ENCODE measurements at places on chromosomes 5 and 9.

- DNase-seq, result no peak
Measured at GRCh38 chr5:75640826-75641225, 29.6 kb downstream of the ANKDD1B start.

- no peak for DNase-seq
Measured at GRCh38 chr5:81855591-81855990, 104.7 kb upstream of the SSBP2 start.

- no peak for DNase-seq
Measured at GRCh38 chr9:6922124-6922676, 164.4 kb downstream of the KDM4C start.

- DNase-seq, result peak; percentile 59
Measured at GRCh38 chr5:68216245-68217046, 890 bp downstream of the PIK3R1 start.

GRCh38 chr9:33447799-33448553 lies 583 bp upstream of the AQP3 start:
- no peak for DNase-seq

GRCh38 chr5:117856713-117857112 lies 1131.6 kb downstream of the DTWD2 start:
- DNase-seq, result no peak

DNA sequence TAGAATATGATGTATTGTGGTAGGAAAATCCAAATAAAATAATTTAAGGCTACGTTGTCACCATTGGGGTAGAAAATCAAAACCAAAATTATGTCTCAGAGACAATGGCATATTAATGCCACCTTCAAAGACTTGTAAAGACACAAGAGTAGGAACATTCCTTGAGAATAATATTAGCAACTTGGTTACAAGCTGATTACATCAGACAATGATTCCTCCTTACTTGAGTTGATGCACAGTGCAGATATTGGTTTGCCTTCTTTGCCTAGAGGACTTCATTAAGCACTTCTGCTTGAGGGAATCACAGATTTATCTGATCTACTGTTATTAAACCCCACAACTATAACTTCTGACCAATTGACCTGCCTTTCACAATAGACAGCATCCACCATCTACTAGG lies 500.2 kb downstream of the CDH9 start:
- no peak for DNase-seq

GRCh38 chr9:106716820-106717219 lies 146.1 kb upstream of the ZNF462 start:
- no peak for DNase-seq

DNA sequence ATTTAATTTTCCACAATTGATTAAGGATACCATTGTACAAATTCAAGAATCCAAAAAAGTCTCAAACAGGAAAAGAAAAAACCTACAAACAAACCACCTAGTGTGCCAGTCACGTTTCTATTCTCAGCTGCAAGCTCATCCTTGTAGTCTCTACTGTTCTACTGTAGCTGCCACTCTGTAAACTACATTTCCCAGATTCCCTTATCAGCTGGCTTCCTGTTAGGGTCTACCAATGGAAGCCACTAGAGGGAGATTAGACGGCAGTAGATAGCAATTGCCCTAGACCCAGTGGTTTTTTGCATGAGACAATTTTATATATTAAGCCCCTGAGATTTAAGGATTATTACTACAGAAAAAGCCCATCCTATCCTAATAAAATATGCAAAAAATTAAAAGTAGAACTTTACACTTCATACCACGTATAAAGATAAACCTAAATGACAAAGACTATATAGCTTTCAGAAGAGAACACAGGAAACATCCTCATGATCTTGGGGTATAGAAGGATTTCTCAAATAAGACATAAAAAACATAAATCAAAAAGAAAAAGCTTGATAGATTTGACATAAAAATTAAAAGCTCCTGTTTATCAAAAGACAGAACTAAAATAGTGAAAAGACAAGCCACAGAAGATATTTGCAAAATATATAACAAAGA lies 37.4 kb downstream of the P4HA2 start:
- DNase-seq, result peak; percentile 60

- no peak for DNase-seq
Measured at GRCh38 chr9:130837643-130838042, 2.6 kb downstream of the ABL1 start.

- no peak for DNase-seq
Measured at GRCh38 chr5:15515229-15515628, 15.2 kb downstream of the FBXL7 start.

- DNase-seq, result no peak
Measured at GRCh38 chr5:61734001-61734400, 401.9 kb downstream of the ZSWIM6 start.

DNA sequence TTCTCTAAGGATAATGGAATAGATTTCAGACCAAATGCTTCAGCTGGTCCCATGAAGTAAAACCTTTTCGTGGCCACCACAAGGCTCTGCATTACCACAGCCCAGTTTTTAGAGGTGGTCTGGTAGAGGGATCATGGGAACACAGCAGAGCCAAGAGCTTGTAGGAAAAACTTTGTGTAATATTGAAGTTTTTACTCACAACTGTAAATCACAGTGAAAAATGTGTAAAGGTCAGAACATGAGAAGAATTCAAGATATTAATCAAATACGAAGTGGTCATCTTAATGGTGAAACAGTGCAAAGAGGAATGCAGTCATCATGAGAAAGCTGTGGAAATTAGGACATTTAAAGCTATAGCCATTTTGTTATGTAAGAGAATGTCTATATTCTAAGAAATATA lies 197.5 kb downstream of the NPR3 start:
- DNase-seq, result no peak

GRCh38 chr9:2286825-2287455 lies 271.8 kb downstream of the SMARCA2 start:
- no peak for DNase-seq

DNA sequence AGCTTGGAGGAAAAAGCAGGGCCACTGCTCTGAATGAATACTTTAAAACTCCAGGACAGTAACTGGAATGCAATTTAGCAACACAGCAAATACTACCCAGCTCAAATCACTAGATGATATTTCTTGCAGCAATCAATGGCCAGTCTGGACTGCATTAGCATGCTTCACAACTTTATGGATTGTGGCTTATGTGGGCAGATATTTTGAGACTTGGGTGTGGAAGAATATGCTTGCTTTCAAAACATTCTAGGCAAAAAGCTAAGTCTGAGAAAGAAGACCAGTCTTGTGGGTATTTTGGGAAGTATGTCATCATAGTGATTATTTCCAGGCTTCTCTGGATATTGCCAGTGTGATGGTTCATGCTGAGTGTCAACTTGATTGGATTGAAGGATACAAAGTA lies 3.1 kb downstream of the RANBP3L start:
- DNase-seq, result no peak

GRCh38 chr5:93454896-93455295 lies 126.1 kb downstream of the NR2F1-AS1 start:
- DNase-seq, result no peak

DNA sequence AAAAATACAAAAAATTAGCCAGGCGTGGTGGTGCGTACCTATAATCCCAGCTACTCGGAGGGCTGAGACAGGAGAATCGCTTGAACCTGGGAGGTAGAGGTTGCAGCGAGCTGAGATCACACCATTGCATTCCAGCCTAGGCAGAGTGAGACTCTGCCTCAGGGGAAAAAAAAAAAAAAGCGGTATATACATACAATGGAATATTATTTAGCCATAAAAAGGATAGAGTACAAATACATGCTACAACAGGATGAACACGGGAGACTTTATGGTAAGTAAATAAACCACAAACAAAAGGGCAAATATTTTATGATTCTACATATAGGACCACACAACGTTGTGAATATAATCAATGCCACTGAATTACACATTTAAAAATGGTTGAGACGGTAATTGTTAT lies 5.2 kb downstream of the UBTD2 start:
- no peak for DNase-seq

DNA sequence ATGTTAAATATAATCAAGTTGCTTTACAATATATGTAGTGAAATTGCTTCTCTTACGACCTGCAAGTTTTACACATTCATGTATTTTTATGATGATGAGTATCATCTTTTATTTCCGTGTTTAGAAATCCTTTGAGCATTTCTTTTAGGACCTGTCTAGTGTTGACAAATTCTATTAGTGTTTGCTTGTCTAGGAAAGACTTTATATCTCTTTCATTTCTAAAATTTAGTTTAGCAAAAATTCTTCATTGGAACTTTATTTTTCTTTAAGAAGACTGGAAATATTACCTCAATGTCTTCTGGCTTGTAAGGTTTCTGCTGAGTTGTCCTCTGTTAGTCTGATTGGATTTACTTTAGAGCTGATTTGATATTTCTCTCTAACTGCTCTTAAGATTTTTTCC lies 920.9 kb upstream of the CTNND2 start:
- no peak for DNase-seq

- DNase-seq, result no peak
Measured at GRCh38 chr5:179794575-179794974, 789 bp downstream of the LTC4S start.

- DNase-seq, result no peak
Measured at GRCh38 chr9:77276799-77277198, 99.5 kb downstream of the VPS13A start.

GRCh38 chr5:126428421-126428820 lies 5.2 kb downstream of the GRAMD2B start:
- no peak for DNase-seq

DNA sequence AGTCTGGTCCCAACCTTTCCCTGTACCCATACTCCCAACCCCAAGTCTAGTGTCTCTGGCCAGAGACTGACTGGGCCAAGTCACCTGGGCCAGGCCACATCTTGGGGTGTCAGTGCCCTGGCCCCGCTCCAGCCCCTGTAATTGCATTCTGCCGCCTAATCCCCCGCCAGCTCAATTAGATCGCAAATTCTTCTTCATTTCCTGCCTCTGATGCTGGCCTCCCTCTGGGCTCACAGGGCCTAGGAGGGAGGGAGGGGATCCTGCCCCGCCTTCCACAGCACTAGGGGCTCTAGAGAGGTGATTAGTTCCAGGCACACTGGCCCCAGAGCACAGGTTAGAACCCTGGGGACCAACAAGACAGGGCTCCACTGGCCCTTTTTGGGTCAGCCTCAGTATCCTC lies 5.5 kb downstream of the CXXC5 start:
- no peak for DNase-seq

- DNase-seq, result peak; percentile 82
Measured at GRCh38 chr9:127204771-127205470, 59.7 kb upstream of the GARNL3 start.

- DNase-seq, result no peak
Measured at GRCh38 chr5:2715856-2716255, 35.6 kb downstream of the IRX2 start.

DNA sequence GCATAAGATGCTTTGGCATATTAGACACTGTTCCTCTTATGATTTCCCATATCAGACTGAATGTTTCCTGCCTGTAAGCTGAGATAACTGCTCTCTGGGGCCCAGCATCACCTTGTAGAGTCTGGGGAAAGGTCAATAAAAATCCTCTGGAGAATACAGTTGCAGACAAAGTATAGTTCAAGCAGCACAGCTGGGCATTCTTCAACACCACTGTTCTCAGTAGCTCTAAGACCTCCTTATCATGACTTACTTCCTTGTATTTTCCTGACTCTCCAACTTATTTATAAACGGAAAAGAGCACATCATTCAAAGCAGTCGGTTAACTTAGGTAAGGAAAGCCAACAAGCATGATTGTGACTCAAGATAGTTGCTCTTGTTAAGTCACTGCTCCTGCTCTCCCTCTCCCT lies 208.7 kb upstream of the RASEF start:
- DNase-seq, result no peak

DNA sequence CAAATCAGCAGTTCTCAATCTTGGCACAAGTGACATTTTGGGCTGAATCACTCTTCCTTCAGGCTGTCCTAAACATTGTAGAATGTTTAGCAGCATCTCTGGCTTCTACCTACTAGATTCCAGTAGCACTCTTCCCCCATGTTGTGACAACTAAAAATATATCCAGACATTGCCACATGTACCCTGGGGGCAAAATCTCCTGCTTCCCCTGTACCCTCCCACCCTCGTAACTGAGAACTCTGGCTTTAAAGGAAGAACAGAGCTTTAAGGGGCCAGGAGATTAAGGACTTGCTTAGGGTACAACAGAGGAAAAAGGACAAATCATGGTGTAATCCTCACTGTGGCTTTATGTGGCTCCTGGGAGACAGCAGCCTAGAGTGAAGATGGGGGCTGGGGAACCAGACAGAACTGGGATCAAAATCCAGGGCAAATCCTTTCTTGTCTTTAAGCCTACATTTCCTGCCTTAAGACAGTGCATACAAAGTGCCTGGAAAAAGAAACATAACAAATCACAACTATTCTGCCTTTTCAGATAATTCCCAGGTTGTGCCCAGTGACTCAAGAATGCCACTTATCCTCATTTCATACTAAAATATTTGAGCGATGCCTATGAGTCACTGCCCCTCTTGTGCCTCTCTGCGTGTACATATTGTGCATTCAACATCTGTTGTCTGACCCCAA lies 109.3 kb downstream of the DAPK1 start:
- DNase-seq, result peak; percentile 44

- DNase-seq, result no peak
Measured at GRCh38 chr5:92850886-92851285, 730.1 kb downstream of the NR2F1-AS1 start.

- no peak for DNase-seq
Measured at GRCh38 chr5:172133359-172134029, 54.5 kb downstream of the STK10 start.

GRCh38 chr5:149496166-149496565 lies 55.1 kb downstream of the CSNK1A1 start:
- DNase-seq, result no peak

DNA sequence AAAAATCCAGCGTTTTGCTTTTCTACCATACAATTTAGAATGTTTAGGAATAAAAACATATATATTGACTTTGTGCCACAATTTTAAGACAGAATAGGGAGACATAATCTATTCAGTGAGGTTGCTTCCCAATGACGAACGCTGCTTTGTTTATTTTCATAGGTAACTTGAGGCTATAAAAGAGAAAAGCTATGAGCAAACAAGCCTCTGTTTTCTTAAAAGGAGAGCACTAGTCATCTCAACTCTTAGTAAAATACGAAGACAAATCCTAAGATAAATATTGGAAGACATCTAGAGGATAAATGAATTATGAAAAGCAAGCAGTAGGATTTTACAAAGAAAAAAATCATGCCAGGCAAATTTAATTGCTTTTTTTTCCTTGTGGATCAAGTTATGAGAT lies 363.6 kb downstream of the ANXA1 start:
- DNase-seq, result no peak

DNA sequence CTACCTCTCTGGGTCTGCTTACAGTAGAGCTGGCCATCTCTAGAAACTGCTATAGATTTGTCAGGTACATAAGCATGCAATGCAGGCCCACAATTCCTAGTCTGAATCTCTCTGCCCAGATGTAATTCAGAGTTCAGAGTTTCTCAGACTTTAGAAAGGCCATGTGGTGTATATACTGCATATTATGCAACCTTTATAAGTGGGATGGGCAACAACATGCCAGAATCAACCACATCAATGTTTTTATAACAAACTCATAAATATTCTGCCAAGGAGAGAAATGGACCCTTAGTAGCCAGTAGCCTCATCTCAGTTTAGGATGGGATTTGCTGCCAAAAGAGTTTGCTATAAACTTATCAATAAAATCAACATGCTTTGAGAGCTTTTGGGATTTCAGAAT lies 78.8 kb downstream of the SLC1A1 start:
- DNase-seq, result no peak

GRCh38 chr9:69190863-69191181 lies 16.7 kb downstream of the TJP2 start:
- no peak for DNase-seq

GRCh38 chr9:18805386-18805785 lies 227.6 kb downstream of the SAXO1 start:
- DNase-seq, result no peak
